ENCODE measurements at places on chromosomes 5 and 9.

DNA sequence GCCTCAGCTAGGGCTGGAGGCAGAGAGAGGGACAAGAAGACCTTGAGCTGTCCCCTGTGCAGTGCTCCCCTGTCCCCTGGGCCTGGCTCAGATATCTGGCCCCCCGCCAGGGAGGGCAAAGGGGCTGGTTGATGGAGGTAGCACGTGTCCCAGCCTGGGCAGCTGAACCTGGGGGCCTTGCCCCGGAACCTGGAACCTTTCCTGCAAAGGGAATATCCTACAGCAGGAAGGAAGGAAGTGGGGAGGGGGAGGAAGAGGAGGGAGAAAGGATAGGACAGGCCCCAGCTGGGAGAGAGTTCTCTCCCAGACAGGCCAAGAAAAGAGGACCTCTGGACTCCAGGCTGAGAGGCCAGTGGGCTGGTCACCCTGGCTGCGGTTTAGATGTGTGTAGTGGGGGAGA, 27.6 kb upstream of the PSD2 start:
- DNase-seq, result no peak

GRCh38 chr9:93294011-93294410, 110.1 kb downstream of the WNK2 start:
- no peak for DNase-seq

GRCh38 chr9:83981126-83981871, 694 bp downstream of the RMI1 start:
- no peak for DNase-seq

DNA sequence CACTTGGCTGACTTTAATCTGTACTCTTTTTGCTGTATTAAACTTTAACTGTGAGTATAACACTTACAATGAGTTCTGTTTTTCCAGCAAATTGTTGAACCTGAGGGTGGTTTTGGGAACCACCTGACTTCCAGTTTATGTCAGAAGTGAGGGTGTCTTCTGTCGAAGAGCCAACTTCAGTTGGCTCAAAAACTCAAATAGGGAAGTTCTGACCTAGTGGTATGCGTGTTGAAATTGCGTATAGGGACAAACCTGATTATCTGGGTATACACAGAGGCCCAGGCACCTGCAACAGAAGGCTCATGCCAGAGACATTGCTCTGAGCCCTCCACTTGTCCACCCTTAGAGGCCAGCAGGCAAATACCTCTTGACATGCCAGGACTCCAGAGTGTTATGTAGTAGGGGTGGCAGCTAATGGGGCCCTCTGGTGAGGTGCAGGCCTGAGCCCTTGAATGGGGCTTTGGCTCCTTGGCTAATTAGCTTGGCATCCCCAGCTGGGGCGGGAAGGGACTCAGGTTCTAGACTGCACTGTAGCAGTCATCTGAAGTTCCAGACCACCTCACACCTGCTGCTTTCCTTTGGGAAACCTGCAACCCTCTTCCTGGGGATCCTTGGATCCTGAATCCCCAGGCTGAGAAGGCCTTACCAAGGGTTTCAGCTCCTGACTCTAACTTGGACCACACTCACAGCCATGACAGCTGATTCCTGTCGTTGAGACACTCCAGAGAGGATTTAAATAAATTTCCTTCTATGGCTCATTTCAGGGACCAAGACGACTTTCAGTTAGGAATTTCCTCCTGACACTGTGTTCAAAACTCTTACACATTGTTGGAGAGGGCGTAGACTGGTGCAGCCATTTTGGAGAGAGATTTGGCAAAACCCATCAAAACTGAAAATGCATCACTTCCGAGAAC, 189.6 kb downstream of the HSPA4 start:
- no peak for DNase-seq

- DNase-seq, result no peak
These were observed 45.8 kb upstream of the GRAMD2B start for GRCh38 chr5:126377424-126377823.

DNA sequence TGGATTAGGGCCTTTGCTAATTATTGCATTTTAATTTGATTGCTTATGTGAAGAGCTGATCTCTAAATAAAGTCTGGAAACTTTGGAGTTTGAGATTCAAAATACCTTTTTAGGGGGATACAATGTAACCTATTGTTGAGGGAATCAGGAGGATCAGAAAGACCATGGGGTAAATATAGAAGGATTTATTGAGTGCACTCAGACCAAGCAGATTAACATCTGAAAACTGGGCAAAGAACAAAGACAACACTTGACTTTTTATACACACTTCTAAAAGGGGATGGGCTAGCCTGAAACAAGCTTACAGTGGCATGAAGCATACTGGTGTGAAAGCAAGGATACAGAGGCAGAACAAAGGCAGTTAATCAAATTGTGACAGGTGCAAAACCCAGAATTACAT, 174.3 kb downstream of the MRPS30 start:
- no peak for DNase-seq

GRCh38 chr9:33794560-33794959, 801 bp upstream of the PRSS3 start:
- DNase-seq, result no peak

GRCh38 chr9:133273819-133274218, 1.2 kb downstream of the ABO start:
- DNase-seq, result no peak

DNA sequence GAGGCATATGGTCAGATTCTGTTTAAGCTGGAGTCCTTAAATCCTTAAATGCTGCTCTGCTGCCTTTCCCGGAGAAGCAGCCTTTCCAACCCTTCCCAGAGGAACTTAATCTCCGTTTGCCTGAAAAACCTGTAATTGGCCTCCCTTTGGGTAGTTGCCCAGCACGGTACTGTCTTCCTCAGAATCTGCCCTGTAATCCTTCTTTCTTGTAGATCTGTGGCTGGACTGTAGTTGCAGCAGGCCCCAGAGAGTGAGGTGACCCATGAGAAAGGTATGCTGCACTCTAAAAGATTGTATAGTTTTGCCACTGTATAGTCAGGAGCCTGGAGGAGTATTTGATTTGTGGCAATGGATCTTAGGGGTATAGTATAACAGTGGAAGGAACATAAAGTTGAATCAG, 11.7 kb downstream of the SPIN1 start:
- DNase-seq, result no peak

GRCh38 chr5:109155625-109156024, 254.1 kb downstream of the PJA2 start:
- DNase-seq, result no peak

Measured in effector memory CD8-positive, alpha-beta T cell (primary cell).